Activated T-helper 9 cell treated with anti-CD3 and anti-CD28 coated beads, Interleukin-2, amount 50 U/mL, for 16 hours (primary cell): ENCODE measurements at places on chromosomes 4 and X.

GRCh38 chr4:150080337-150080736 lies 2.1 kb downstream of the DCLK2 start:
- no peak for DNase-seq

GRCh38 chr4:11507920-11508319 lies 79.2 kb upstream of the HS3ST1 start:
- no peak for DNase-seq

DNA sequence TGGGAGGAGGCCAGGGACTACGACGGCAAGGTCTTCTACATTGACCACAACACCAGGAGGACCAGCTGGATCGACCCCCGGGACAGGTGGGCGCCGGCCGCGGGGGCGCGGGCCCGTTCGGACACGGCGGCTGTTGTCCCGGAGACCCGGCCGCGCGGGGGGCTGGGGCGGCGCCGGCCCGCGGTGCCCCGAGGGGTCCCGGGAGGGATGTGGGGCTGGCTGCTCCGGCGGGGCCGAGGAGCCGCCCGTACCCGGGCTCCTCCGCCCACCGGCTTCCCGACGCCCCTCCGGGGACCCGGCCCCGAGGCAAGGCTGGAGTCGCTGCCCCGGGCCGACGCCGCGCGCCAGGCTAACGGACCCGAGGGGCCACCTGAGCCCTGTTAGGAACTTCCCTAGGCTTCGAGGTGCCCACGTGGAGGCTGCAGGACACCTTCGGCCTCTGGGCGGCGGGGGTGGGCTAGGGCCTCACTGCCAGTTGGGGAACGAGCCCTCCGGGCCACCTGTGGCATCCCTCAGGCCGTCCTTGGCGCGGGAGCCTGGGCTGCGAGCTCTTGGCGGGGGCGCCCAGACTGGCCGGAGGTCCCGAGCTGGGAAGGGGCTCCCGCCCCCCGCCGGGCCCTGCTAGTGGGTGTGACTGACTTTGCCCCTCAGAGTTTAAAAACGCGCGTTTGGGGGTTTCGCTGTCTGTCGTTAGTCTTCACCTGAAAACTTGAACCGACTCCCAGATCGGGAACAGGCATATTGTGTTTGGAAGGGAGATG lies 660 bp downstream of the WWC2 start:
- no peak for DNase-seq

DNA sequence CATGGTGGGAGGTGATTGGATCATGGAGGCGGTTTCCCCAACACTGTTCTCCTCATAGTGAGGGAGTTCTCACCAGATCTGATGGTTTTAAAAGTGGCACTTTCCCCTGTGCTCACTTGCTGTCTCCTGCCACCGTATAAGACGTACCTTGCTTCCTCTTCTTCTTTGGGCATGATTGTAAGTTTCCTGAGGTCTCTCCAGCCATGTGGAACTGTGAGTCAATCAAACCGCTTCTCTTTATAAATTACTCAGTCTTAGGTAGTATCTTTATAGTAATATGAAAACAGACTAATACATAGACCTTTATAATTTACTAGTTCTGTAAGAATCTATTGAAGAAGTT lies 82.5 kb upstream of the PITX2 start:
- DNase-seq = no peak

DNA sequence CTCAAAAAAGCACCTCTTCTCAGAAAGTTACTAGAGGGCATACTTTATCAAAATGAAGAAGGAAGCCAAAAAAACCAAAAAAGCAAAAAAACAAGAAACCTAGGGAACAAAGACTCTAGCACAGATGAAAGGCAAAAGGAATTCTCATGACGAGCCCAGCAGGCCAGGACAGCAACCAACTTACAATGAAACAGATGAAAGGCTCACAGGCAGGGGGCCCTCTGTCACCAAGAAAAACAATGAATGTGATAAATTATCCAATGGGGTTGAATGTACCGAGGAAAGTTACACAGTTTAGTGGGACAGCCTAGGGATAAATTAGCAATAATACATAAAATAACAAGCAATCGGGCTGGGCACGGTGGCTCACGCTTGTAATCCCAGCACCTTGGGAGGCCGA lies 79.0 kb downstream of the GPR82 start:
- no peak for DNase-seq

GRCh38 chr4:128483816-128484215 lies 196.2 kb upstream of the PGRMC2 start:
- no peak for DNase-seq

- peak; percentile 19 for DNase-seq
Measured at GRCh38 chrX:9352694-9353411, 112.0 kb upstream of the TBL1X start.

- DNase-seq = no peak
Measured at GRCh38 chr4:4866124-4866865, 6.8 kb downstream of the MSX1 start.

- no peak for DNase-seq
Measured at GRCh38 chrX:37989304-37989703, 17.0 kb upstream of the SYTL5 start.
